ENCODE measurements at places on chromosomes 12 and 14.

DNA sequence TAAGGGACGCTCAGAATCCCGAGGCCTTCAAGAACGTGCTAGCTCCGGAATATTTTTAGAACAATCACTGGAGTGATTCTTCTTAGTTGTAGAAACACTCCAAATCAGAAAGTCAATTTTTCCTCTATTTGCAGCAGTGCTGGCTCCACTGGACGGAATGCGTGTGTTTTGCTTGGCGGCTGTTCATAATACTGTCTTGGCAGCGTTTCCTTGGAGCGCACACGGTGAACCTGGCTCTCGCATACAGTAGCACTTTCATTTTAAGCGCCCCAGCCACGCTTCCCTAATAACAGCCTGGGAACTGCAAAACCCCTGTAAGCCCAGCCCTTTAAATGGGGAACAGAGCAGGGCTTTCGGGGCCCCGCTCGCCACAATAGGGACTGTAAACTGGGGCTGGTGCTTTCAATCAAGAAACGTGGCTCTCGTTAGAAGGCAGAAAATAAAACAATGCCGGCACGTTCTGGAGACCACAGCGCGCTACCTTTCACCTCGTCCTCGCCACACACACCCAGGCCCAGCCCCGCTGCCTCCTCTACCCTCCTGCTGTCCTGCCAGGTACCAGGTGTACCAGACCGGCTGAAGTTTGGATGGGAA, 79.9 kb downstream of the BCL11B start:
- no peak for DNase-seq

- DNase-seq, result no peak
Observed at GRCh38 chr12:53825246-53826081, 73.7 kb upstream of the CISTR start.

DNA sequence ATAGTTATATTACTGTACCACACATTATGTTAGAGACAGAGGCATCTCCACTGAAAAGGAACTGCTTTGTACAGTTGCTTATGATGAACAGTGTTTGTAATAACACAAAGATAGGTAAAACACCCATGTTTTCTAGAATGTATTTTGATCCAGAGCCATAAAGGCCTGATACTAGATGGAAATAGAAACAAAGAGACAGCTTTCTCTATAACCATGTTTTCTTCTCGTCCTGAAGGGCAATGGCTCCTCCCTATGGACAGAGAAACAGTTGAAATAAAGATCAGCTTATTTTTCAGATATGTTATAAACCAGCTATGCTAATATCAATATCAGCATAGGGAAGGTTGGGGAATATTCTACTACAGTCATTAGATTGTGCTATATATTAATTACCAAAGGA, 109.2 kb downstream of the ATXN7L3B start:
- DNase-seq, result no peak

- peak; percentile 68 for DNase-seq
Observed at GRCh38 chr14:70955543-70956480, 48.6 kb downstream of the PCNX1 start.

- DNase-seq, result no peak
Observed at GRCh38 chr14:53384536-53384935, 231.4 kb upstream of the DDHD1 start.

- DNase-seq, result no peak
Observed at GRCh38 chr14:65854215-65854614, 441.7 kb downstream of the FUT8 start.

DNA sequence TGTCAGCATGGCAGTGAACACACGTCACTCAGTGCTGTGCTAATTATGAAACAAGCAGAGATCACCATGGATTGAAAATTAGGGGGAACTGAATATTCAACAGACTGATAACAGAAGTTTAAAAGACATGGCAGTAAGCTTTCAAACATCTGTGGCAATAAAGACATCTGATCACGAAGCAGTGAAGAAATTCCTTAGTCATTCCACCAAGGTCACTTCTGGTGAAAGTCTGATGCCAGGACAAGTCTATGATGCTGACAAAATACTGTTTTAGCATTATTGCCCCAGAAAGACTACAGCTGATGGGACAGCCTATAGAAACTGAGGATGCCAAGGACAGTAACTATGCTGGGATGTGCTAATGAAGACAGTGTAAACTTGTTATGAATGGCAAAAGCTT, 126.9 kb upstream of the RBM19 start:
- DNase-seq, result no peak

DNA sequence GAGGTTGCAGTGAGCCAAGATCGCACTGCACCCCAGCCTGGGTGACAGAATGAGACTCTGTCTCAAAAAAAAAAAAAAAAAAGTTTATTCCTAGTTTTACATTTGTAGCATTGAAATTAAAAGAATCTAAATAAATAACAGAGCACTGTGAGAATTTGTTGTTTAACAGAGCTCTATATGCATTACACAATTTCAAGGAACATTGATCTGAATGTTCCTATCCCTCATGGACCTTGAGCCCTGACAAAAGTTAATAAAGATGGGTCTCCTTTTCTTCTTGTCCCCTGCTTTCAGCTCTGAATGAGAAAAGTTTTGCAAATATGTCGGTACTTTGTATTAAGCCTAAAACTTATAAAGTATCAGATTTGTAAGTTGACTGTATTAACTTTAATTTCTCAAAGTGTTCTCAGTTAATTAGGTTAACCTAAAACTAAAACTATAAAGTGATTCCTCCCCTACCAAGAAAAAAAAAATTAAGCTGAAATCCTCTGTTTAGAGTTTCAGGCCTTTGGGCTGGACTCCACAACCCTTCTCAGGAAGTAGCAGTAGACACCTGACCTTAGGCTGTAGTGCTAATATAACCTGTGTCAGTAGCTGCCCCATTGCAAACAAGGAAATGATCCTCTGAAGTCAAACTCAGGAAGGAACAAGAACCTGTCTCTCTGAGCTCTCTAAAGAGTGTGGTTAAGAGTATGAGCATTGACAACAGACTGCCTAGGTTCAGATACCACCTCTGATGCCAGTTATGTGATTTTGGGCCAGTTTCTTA, 477.6 kb downstream of the DPF3 start:
- no peak for DNase-seq

DNA sequence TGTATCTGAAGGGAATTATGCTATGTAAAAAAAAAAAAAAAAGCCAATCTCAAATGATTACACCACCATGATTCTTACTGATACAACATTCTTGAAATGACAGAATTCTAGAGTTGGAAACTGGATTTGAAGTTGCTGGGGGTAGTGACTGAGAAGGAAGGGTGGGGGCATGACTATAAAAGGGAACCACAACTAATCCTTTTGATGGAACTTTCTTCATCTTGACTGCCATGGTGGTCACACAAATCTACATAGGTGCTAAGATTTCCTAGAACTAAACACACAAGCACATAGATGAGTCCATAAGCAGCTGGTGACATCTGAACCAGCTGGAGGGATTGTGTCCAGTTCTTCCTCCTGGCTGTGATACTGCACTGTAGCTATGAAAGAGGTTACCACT, 51.4 kb downstream of the CLMN start:
- DNase-seq, result no peak

- DNase-seq, result peak; percentile 68
Observed at GRCh38 chr12:94710933-94711332, 60.6 kb upstream of the TMCC3 start.

- no peak for DNase-seq
Observed at GRCh38 chr12:88448337-88448915, 131.8 kb downstream of the KITLG start.

GRCh38 chr12:7144414-7145120, 14.4 kb downstream of the CLSTN3 start:
- peak; percentile 53 for DNase-seq

DNA sequence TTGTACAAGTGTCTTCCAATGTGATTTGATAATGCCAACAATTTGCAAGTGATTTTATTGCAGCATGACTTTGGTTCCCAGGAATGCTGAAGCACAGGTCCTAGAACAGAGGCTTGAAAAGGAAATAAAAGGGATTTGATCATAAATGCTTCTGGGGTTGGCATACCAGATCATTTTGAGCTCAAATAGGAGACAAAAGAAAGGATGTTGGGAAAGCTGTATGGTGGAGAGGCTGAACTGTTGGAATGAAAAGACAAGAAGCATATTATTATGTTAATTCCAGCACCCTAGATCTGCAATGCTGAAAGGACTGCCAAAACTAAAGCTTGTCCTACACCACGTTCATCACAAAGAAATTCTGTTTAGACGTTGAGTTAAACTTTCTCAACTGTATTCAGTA, 143.1 kb downstream of the BICD1 start:
- DNase-seq, result no peak

- peak; percentile 76 for DNase-seq
Observed at GRCh38 chr12:98513379-98514322, 1.7 kb upstream of the TMPO start.
